SK-N-MC (cell line): ENCODE measurements at places on chromosomes 3 and 15.

GRCh38 chr15:29207758-29208108 is 61.9 kb downstream of the NSMCE3 start:
- no peak for DNase-seq

DNA sequence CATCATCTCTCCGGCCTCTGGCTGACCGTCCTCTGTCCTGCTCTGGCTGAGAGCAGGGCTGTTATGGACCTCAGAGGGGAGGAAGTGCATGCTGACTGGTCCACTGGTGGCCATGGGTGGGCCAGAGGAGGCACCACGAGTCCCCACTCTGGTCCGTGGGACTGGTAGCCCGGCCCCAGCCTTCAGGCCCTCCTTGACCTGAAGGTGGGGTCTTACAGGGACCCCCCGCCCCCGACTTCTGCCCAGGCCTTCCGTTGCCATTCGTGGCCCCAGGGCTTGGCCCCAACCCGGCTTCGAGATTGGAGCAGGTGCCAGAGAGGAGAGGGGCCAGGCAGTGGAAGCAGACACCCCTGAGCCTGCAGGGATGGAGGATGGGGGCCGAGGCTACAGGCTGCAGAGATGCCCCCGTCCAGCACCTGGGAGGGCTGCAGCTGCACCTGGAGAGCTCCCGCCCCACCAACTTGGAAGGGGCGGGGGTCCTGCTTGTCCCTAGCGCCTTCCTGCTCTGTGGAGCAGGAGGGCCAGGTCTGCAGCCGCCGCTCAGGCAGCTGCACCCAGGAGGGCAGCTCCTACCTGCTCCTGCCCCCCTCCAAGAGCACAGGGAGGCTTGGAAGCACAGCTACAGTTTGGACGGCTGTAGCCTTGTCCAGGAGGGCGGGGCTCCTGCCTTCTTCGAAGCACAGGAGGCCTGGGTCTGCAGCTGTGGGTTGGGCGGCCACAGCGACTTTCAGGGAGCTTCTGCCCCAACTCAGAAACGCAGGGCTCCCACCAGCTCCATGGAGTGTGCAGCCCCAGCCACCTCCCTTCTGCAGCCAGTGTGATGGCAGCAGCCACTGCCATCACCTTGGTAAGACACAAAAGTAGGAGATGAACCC is 142.5 kb downstream of the KLF13 start:
- DNase-seq = no peak

DNA sequence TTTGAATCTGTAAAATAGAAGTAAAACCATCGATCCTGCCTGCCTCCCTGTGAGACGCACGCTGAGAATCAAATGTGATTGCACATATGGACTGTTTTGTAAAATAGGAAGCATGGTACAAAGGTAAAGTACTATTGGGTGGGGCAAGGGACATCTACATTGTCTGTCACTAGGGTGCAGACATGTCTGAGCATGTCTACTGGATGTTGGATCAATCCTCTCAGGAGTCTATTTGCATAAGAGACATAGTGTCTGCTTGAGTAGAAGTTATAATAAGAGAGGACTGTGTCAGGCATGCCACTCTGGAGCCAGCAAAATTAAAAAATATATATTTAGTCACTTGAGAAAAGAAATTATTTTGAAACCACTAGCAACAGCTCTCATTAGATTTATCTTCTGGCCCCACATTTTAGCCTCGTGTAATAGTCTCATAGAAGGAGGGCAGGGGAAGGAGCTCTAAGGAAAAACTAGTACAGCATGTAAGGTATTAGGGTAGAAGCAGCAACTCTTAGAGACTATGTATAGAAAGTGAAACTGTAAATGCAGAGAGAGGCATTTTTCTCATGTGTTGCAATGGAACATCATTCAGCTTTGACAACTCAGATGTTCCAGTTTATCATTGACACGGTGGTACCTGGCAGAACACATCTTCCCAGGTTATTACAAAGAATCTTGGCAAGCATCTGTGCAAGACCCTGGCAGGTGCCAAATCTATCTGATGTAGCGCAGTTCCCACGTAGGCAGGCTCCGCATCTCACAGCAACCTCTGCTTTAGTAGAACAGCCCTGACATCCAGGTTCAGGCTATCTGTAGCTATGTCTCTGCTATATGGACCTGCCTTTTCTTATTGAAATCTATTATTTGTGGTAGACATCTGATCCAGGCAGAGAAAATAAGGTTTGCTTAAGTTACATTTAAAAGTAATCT is 85.2 kb upstream of the CHL1 start:
- DNase-seq = no peak

DNA sequence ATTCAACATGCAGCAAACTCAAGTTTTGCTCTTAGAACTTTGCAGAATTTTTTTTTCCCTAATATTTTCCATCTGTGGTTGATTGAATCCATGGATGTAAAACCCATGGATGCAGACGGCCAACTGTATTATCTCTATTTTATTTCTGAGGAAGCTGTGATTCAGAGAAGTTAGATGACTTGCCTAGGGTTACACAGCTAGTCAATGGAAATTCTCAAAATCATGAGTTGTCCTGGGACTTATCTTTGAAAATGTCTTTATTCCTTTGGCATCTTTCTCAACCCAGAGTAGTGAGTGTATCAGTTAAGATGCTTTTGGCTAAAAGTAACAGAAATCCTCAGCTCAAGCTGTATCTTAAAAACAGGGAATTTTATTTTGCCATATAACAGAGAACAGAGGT is 107.9 kb upstream of the GALNT15 start:
- DNase-seq = no peak

DNA sequence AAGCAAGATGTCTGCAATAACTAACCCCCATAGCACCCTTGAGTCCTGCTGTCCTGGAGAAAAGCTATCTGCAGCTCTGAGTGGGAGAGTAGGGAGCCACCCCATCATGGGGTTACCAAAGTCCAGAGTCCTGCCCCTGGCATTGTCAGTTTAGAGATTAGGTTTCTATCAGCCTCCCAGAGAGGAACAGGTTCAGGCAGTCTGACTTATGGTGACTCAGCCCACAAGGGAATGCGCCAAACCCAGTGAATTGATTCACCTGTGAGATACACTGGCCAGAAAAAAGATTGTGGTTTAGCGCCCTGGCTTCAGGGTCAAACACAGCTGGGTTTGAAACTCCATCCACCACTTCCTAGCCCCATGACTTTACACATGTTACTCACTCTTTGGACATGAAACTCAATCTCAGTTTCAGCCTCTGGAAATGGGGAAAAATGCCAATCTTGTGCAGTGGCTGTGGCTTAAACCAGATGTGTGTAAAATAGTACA is 263.6 kb upstream of the HES1 start:
- no peak for DNase-seq

- peak; percentile 10 for DNase-seq
Measured at GRCh38 chr3:137110392-137110996, 152.7 kb downstream of the IL20RB start.

DNA sequence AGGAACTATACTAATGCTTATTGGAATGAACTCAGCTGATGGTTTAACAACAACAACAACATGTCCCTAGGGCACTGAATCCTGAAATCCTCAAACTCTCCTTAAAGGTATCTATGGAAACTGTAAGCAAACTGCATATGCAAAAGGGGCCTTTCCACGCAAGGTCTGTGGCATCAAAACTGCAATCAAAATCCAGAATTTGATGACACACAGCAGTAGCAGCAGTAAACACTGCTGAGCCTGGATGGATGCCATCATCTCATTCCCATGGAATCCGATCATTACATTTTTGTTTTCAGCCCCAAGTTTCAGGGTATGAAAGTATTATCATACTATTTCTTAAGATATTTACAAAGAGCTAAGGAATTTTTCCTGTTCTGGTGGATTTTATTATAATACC is 399.7 kb downstream of the VPS13C start:
- DNase-seq = no peak

DNA sequence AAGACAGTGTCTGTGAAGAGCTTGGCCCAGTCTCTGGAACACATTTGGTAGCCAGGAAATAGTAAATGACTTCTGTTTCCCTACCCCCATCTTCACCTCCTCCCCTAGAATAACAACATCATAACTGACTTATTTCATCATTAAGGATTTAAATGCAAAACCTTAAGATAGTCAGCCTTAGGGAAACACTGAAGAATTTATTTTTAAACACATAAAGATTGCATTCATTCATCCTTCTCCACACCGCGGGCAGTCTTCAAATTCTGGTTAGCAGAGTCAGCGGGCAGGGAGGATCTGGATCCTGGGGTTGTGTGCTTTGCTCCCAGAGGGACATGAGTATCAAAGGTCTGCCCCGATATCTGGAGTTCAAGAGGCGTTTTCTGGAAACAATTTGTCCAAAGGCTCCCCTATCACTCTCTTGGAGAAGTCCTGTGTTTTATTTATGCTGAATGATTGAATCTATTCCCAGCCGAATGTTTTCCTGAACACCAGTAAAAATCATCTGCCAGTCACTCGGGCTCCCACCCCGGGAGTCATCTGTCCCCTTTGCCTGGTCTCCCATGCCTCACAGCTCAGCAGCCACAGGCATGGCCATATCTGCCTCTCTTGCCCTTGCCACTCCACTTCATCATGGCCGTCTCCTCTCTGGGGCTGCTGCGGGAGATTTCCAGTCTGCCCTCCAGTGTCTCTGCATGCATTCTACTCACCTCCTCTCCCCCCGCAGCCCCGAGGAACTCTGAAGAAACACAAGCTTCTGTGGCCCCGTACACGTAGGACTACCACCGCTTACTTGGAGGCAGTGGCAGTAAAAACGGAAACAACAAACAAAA is 234.7 kb upstream of the CTDSPL start:
- no peak for DNase-seq

DNA sequence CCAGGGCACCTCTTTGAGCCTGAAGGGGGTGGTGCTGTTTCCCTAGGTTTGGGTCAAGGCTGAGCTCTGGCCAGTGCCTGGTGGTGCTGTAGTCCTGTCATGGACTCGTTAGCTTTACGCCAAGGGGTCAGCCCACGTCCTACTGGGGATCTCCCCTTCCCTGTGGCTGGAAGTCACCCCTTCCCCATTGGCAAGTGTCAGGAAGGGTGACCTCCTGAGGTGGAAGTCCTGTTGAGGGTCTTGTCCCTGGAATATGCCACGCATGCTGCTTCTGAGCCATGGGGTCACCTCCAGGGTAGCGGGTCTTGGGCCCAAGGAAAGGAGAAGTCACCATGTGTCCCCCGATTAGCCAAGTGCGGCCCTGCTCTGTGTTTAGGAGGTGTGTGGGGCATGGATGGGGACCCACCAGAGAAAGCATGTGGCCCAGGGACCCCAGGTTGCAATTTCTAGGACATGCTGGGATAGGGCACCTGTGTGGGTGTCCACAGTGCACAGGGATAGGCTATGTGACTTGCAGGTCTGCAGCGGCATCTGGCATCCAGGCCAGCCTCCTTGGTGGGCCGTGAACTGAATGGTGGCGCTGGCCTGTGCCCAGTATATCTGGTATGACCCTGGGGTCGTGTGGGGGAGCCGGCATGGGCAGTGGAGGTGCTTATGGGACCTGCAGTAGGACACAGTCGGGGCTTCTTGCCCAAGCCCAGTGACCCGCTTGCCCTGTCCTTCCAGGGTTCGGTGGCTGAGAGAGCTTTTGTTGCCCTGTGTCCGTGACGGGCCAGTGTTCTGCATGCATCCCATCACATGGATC is 226.7 kb downstream of the SNRPN start:
- no peak for DNase-seq

DNA sequence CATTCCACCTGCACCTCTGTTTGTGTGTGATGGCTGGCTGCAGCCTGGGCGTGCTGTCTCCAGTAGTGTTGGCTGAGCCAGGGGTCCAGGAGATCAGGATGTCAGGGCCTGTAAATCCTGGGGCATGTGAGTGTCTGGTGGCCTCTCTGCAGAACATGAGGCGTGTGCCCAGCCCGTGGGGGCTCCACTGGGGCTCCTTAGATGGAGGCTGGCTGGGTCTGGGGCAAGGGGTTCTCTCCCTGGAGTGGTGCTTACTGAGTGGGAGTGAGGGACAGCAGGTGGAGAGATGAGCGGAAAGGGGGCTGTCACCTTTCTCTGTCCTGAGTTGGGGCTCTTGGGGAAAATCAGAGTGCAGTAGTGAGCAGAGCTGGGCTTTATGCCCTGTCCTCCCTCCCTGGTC is 152.2 kb downstream of the CHDH start:
- no peak for DNase-seq

GRCh38 chr3:139518306-139518705 is 21.2 kb downstream of the RBP1 start:
- no peak for DNase-seq

DNA sequence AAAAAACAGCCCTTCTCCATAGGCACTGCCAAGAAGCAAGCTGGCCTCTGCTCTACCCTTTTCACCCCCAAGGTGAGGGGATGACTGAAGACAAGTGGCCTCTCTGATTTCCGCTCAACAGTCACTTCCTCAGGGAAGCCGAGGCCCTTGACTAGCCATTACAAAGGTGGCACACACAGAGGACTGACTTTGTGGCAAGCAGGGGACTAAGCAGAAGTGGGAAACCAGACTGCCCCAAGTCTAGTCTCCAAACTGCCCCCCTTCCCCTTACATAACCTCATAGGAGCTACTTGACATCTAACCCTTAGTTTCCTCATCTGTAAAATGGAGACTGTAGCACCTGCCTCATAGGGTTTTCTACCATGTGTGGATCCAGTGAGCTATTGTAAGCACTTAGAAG is 118.9 kb downstream of the FOXP1 start:
- no peak for DNase-seq

DNA sequence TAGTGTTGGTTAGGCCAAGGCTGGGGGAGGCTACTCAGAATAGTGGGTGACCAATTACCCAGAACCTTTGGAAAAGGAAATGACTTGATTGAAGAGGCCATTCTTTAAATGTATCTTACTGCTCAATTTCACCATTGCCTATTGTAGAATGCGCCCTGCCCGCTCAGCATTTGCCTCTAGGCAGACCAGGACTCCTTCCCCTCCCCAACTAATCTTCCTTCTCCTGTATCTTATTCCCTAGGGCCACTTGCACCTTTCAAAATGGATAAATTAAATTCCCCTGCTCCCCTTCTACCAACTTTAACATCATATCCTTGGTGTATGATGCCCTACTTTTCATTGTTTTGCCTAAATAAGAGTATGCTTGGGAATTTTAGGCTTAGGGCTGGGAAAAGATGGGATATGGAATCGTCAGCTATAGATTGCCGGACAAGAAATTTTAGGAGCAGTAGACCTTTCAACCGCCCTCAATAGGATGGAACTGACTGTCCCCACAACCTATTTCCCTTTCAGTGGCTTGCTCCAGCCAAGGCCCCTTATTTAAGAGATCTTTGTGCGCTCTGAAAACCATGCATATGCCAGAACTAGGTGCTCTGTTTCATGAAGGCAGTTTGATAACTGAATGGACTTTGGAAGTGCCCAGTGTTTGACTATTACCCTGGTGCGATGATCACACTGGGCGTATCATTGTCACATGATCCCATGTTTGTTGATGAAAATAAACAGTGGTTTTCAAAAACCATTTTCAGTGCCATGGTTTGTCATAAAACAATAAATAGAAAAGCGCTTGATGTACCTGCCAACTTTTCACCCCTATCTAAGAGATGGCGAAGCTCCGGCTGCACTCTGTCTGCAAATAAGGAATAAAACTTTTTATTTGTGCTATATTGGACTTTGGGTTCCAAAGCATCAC is 74.3 kb upstream of the TSEN2 start:
- DNase-seq = no peak

GRCh38 chr3:192819001-192819569 is 91.7 kb upstream of the FGF12 start:
- no peak for DNase-seq

GRCh38 chr3:169143506-169143905 is 520.0 kb downstream of the MECOM start:
- no peak for DNase-seq

- DNase-seq = no peak
Measured at GRCh38 chr15:39558421-39558820, 22.5 kb upstream of the THBS1 start.
